Right lobe of liver (tissue), 6 donors: ENCODE measurements at places on chromosomes 7 and 10. TPM values are rescaled to one million over a fixed set of nuclear protein-coding genes. Genes with fewer than 3 reads are reported as not detected.
A peak's percentile ranks its signal among the peaks of the same experiment; 100 is the strongest.

GRCh38 chr7:127967281-127967680, 64.0 kb downstream of the LRRC4 start:
- H3K36me3 ChIP-seq: no peaks in the 10 kb centered on the region
- H3K4me3 ChIP-seq: no peak overlapping the region
- H3K27ac ChIP-seq: no peak overlapping the region
- H3K4me1 ChIP-seq: no peaks in the 10 kb centered on the region
- no peaks in the 10 kb centered on the region for H3K27me3 ChIP-seq
- no peak for DNase-seq

DNA sequence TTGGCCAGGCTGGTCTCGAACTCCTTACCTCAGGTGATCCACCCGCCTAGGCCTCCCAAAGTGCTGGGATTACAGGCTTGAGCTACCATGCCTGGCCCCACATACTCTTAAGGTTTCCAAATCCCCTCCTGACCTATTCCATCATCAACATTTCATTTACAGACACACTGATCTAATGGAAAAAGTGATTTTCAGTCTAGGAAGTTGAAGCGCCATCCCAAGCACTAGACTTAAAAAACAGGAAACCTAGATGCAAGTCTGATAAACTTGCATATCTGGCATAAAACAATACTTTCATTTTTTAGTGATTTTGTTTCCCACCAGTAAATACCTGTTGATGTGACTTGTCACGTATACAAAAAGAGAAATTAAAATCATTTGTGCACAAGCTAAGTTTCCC, 44.0 kb downstream of the DNMBP start:
- no peak for DNase-seq
- no peaks in the 10 kb centered on the region for H3K27me3 ChIP-seq
- no peaks in the 10 kb centered on the region for H3K4me1 ChIP-seq
- no peak overlapping the region for H3K4me3 ChIP-seq
- no peaks in the 10 kb centered on the region for H3K36me3 ChIP-seq
- H3K27ac ChIP-seq: no peak overlapping the region

GRCh38 chr10:117597216-117597615, 54.7 kb downstream of the EMX2 start:
- no peaks in the 10 kb centered on the region for H3K36me3 ChIP-seq
- no peaks in the 10 kb centered on the region for H3K4me1 ChIP-seq
- no peak for DNase-seq
- no peaks in the 10 kb centered on the region for H3K27me3 ChIP-seq
- H3K27ac ChIP-seq: no peak overlapping the region
- no peak overlapping the region for H3K4me3 ChIP-seq

Gene CCT6A
- total RNA-seq: 41.4 TPM

DNA sequence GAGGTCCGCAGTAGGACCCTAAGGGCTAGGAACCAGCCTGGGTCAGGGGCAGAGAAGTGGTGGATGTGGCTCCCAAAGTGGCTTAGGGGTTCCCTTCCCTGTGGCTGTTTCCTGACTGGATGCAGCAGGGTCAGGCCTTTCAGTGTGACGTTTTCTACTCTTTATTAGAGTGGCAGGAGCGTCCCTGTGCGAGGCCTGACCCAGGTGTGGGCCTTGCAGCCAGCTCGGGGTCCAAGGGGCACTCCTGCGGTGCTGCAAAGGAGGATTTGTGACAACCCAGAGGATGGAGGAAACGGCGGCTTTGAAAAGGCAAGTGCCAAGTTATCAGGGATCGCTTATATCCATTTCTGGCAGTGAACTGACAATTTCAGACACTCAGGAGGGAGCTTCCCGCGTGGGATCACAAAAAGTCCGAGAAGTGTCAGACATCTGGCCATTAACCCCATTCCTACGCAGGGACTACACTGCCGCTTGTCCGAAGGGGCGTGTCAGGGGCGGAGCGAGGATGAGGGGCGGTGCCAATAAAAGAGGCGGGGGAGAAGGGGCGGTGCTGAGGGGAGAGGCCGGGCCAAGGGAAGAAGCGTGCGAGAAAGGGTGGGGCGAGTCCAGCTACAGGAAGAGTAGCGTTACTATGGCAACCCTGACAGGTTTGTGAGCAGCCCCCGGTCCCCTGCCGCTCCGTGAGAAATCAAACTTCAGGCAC, 98.8 kb upstream of the ZNF722 start:
- H3K27me3 ChIP-seq: no peaks in the 10 kb centered on the region
- no peaks in the 10 kb centered on the region for H3K4me1 ChIP-seq
- H3K36me3 ChIP-seq: no peaks in the 10 kb centered on the region
- H3K4me3 ChIP-seq: peak overlapping the region; percentile 71

- no peaks in the 10 kb centered on the region for H3K27me3 ChIP-seq
- H3K4me3 ChIP-seq: peak overlapping the region; percentile 7
- no peak for DNase-seq
- no peak overlapping the region for H3K27ac ChIP-seq
- H3K4me1 ChIP-seq: no peaks in the 10 kb centered on the region
Observed at GRCh38 chr7:52017802-52018679, 701.4 kb upstream of the COBL start.

DNA sequence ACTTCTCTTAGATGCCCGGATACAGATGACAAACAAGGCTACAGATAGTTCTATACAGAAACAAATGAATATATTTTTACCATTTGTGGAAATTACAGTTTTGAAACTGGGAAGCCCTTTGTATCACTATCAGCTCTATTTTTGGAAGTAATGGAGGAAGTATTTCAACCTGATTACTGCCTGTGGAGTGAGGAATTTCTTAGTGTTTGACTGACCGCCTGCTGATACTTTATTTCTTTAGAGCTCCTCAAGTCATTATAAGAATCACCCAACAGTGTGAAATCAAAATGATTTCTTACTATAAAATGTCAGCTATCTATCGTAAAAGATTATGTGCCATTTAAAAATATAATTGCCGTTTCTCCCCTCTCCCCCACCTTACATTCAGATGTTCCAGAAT, 290.9 kb downstream of the SDK1 start:
- H3K27me3 ChIP-seq: no peaks in the 10 kb centered on the region
- no peak overlapping the region for H3K27ac ChIP-seq
- no peak overlapping the region for H3K4me3 ChIP-seq

DNA sequence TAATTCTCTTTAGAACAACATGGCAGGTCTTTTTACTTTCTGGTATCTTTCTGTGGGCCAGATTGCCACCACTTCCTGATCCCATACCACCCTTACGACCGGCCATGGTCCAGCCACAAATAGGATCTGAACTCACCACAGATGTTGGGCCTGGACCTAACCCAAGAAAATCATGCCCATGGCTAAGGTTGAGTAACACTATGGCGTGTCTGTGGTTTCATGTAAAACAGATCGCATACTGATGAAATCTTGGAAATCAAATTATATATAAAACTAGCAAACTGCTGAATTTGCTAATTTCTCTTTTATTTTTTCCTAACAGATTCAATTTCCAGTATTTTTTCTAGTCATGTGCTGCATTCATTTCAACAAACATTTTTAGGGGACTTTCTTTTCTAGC, 77.2 kb downstream of the CH25H start:
- H3K4me1 ChIP-seq: no peaks in the 10 kb centered on the region
- H3K36me3 ChIP-seq: no peaks in the 10 kb centered on the region
- no peaks in the 10 kb centered on the region for H3K27me3 ChIP-seq
- H3K27ac ChIP-seq: no peak overlapping the region

DNA sequence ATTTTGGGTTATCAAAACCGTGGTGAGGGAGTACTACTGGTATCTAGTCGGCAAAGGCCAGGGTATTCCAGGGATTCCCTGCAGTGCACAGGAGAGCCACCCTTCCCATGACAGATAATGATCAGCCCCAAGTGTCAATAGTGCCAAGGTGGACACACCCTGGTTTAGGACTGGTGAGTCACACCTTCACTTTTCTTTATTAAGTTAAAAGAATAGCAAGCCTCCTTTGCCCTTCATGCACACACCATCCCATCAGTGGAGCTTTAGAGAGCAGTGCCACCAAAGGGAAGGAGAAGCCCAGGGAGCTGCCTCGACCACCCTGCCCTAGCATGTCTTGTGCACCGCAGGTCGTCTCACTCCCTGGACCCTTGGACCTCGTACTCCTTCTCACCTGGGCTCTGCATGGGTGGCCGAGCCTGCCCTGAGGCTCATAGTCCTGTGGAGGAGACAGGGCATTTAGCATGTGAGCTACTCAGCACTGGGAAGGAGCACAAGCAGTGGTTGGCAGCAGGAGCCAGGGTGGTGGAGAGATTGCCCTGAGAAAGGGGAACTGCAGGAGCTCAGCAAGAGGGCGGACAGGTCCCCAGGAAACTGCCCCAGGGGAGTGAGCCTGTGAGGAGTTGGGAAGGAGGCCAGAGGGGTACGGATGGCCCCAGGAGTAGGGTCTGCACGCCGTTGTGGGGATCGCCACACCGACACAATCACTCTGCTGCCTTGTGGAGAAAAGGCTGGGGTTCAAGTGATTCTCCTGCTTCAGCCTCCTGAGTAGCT, 17.4 kb downstream of the UBE2D4 start:
- H3K27ac ChIP-seq: no peak overlapping the region
- H3K27me3 ChIP-seq: no peaks in the 10 kb centered on the region
- H3K36me3 ChIP-seq: no peaks in the 10 kb centered on the region
- peaks cover 18% of the 10 kb centered on the region for H3K4me1 ChIP-seq

DNA sequence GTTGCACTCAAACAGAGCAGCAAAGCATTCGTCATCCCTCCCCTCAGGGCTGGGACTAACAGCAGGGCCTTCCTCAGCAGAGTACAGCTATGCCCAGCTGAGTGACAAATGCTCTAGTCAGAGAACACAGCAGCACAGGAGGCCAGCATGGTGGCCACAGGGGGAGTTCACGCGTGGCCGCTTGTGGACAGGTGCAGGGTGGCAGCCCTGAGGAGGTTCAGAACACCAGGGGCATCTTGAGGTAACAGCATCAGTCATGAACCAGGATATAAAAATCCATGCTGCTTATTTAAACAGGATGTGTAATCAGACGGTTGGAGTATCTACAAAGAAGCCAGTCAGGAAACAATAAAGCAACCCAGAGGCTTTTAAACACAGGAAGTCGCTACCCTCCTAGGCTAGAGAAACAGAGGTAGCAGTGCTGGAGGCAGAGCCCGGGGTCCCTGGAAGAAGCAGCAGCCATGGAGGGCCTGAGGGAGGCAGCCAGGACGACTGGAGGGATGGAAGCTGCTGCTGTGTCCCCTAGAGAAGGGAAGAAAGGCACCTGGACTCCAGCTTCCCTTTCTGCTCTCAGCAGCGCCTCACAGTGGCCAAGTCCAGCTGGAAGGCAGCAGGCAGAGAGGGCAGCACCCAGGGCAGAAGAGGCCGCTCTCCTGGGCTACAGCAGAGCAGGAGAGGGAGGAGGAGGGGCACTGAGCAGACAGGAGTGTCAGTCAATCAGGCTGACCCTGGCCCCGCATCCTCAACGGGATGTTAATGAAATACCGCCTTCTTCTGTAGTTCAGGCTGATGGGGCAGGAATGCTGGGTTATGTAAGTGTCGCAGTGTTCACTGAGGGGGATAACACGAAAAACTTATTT, 70.8 kb upstream of the UCN3 start:
- no peak overlapping the region for H3K27ac ChIP-seq
- H3K4me1 ChIP-seq: no peaks in the 10 kb centered on the region
- no peaks in the 10 kb centered on the region for H3K36me3 ChIP-seq
- DNase-seq: peak; percentile 77
- H3K27me3 ChIP-seq: no peaks in the 10 kb centered on the region
- H3K4me3 ChIP-seq: no peak overlapping the region

Gene DLG5
- 8.4 TPM for total RNA-seq

- no peaks in the 10 kb centered on the region for H3K27me3 ChIP-seq
- no peak overlapping the region for H3K27ac ChIP-seq
- H3K4me3 ChIP-seq: no peak overlapping the region
Observed at GRCh38 chr7:36165059-36165458, 12.0 kb downstream of the EEPD1 start.

DNA sequence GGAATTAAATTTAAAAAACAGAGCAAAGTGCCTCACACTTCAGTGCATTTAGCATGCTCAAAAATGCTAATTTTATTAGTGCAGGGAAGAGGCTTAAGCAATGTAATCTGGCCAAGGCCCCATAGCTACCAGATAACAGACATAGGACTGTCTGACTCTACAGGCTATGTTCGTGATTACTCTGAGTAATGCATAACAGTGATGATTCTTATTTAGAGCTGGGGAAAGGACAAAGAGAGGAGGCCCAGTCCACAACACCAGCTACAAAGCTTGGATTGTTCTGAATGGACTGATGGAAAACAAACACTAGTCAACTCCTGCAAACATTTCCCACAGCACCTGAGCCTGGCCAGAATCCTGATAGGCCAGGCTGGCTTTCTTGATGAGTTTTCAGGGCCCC, 8.4 kb upstream of the CH25H start:
- H3K27ac ChIP-seq: no peak overlapping the region
- no peak for DNase-seq
- peaks cover 5% of the 10 kb centered on the region for H3K36me3 ChIP-seq
- H3K27me3 ChIP-seq: no peaks in the 10 kb centered on the region
- H3K4me3 ChIP-seq: no peak overlapping the region
- H3K4me1 ChIP-seq: no peaks in the 10 kb centered on the region

GRCh38 chr7:112439476-112439875, 10.8 kb upstream of the IFRD1 start:
- no peaks in the 10 kb centered on the region for H3K4me1 ChIP-seq
- no peak for DNase-seq
- H3K36me3 ChIP-seq: no peaks in the 10 kb centered on the region
- no peak overlapping the region for H3K4me3 ChIP-seq
- H3K27me3 ChIP-seq: no peaks in the 10 kb centered on the region
- H3K27ac ChIP-seq: no peak overlapping the region

DNA sequence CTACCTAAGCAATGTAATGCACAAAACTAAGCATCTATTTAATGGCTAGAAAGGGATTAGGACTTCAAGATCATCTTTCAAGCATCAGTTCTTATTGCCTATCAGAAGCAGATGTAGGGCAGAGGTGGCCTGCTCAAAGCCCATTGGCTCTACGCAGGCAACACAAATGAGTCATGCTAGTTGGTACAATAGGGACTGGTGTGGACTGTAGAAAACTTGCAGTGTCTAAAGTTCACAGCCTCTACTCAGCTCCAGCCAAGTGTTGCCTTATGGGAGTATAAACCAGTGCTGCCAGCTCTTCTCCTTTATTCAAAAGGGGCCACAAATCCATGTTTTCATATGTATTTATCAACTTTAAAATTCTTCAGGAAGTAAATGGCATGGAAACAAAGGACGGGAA, 31.7 kb downstream of the ASAH2 start:
- H3K36me3 ChIP-seq: no peaks in the 10 kb centered on the region
- H3K27me3 ChIP-seq: no peaks in the 10 kb centered on the region
- DNase-seq: no peak
- no peaks in the 10 kb centered on the region for H3K4me1 ChIP-seq
- no peak overlapping the region for H3K27ac ChIP-seq
- no peak overlapping the region for H3K4me3 ChIP-seq

Gene HECW1
- total RNA-seq: 0.28 TPM

Gene NCF1
- total RNA-seq: 6.0 TPM

DNA sequence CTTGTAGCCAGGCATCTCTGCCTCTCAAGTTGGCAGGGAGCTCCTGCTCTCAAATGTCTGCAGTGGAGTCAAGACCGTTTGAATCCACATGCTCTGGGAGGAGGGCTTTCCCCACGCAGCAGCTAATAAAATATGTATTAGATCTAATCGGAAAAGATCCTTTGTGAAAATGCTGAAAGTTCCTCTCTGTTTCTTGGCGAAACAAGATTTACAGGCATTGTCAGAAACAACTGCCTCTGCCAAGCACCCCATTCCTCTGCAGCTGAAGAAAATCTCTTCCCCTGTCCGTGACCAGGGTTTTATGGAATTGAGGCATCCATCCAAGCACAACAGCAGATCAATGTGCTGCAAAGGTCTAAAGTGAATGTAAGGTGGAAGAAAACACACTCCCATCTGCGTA, 165.8 kb downstream of the TCERG1L start:
- H3K4me3 ChIP-seq: no peak overlapping the region
- no peak overlapping the region for H3K27ac ChIP-seq
- no peak for DNase-seq
- no peaks in the 10 kb centered on the region for H3K36me3 ChIP-seq

Gene IGF2BP3
- 0.15 TPM for total RNA-seq

GRCh38 chr7:142516038-142516501, 233.2 kb upstream of the PRSS1 start:
- H3K4me3 ChIP-seq: no peak overlapping the region
- H3K36me3 ChIP-seq: no peaks in the 10 kb centered on the region
- H3K27ac ChIP-seq: no peak overlapping the region
- no peak for DNase-seq

Gene PRKCQ
- 0.60 TPM for total RNA-seq
